ENCODE measurements at places on chromosomes 12 and 14.

- no peak overlapping the region for H3K4me3 ChIP-seq
- H3K36me3 ChIP-seq: no peaks in the 10 kb centered on the region
- H3K27ac ChIP-seq: peak overlapping the region; percentile 14
- DNase-seq: no peak
- H3K27me3 ChIP-seq: no peaks in the 10 kb centered on the region
- peaks cover 9% of the 10 kb centered on the region for H3K4me1 ChIP-seq
These were observed 180.0 kb downstream of the KITLG start for GRCh38 chr12:88400302-88400701.

- peak overlapping the region; percentile 89 for H3K27ac ChIP-seq
- peak overlapping the region; percentile 94 for H3K4me3 ChIP-seq
- no peaks in the 10 kb centered on the region for H3K27me3 ChIP-seq
- H3K4me1 ChIP-seq: peaks cover 55% of the 10 kb centered on the region
- no peak for DNase-seq
These were observed 2.3 kb downstream of the SLC25A29 start for GRCh38 chr14:100303925-100304324.

- H3K4me1 ChIP-seq: peaks cover 18% of the 10 kb centered on the region
- H3K27ac ChIP-seq: peak overlapping the region; percentile 70
- H3K4me3 ChIP-seq: peak overlapping the region; percentile 14
- DNase-seq: no peak
- H3K36me3 ChIP-seq: no peaks in the 10 kb centered on the region
These were observed 6.2 kb downstream of the PIK3C2G start for GRCh38 chr12:18267427-18268099.

DNA sequence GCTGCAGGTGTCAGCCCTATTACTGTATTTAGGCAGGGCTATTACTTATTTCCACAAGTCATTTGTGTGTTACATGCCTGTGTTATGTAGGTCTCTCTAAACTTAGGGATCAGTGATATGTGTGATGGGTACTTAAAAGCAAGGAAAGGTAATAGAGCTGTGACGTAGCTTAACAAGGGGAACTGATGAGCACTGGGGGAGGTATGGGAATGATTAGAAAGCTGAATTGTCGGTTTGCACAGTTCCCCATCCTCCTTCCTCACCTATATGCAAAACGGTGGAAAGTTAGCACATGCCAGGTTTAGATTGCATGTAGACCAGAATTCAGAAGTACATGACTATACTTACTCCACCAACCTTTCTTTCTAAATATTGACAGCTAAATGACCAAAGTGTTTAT is 494.3 kb upstream of the GARIN6 start:
- H3K27ac ChIP-seq: no peak overlapping the region
- DNase-seq: no peak
- H3K27me3 ChIP-seq: no peaks in the 10 kb centered on the region
- no peak overlapping the region for H3K4me3 ChIP-seq
- no peaks in the 10 kb centered on the region for H3K36me3 ChIP-seq

- H3K4me3 ChIP-seq: no peak overlapping the region
- H3K4me1 ChIP-seq: no peaks in the 10 kb centered on the region
- no peaks in the 10 kb centered on the region for H3K36me3 ChIP-seq
- no peak for DNase-seq
These were observed 610.4 kb downstream of the MED13L start for GRCh38 chr12:115667116-115667515.
